ENCODE measurements at places on chromosomes 1 and 21.

DNA sequence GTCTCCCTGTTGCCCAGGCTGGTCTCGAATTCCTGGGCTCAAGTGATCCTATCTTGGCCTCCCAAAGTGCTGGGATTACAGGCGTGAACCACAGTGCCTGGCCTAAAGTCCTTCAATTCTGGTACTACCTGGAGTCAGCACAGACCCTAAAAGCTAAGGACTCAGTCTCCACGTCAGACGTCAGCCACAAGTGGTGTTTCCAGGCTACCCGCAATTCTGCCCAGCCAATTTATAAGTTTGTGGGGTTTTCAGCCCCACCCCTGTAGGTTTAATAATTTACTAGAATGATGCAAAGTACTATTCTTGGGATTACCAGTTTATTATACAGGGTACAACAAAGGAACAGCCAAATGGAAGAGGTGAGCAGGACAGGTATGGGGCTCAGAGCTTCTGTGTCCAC lies 10.6 kb upstream of the DIP2A start:
- DNase-seq, result no peak

DNA sequence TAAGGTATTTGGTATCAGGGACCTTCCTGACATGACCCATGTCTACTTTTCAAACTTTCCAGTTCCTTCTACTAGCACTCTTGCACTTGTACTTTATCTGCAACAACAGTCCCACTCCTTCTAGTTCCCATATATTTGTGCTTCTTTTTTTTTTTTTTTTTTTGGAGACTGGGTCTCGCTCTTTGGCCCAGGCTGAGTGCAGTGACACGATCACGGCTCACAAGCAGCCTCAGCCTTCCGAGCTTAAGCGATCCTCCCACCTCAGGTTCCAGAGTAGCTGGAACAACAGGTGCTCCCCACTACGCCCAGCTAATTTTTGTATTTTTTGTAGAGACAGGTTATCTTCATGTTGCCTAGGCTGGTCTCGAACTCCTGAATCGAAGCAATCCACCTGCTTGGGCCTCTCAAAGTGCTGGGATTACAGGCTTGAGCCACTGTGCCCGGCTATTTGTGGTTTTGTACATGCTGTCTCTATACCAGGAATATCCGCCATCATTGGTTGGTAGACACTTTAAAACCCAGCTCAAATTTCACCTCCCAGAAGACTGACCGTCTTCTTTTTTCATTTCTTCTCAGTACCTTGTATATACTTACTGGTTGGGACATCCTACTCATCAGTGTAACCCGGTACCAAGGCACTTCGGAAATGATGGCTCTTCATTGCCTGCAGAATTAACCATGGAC lies 1.1 kb downstream of the ZMYM1 start:
- no peak for DNase-seq

DNA sequence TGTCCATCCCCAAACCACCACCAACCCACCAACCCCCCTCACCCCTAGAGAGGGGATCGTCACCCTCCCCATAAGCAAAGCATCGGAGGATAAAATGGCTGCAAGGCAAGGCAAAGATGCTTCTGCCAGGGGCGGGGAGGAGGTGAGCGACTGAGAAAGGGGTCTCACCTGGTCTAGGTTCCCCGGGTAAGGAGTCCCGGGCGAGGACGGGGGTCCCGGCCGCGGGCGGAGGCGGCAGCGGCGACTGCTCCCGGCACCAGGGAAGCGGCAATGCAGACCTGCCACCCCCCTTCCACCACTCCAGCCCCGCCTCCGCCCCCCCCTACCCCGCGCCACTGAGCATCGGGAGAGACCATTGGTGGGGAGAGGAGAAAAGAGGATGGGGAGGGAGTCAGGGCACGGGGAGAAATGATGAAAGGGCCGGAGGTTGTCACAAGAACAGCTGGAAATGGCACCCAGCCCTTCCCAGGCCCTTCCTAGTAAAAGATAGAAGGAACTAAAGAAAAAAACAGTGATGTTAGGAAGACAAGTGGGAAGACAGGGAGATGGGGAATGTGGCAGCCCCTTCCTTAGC lies at the start of gene SV2A:
Gene SV2A (minus strand): TSS at position 274 of the 574 bp plus-strand sequence. CDS start 4,004 bp downstream, outside the sequence.
- DNase-seq, result peak; percentile 56

- DNase-seq, result no peak
Measured at GRCh38 chr1:9369964-9370788, 77.5 kb downstream of the SPSB1 start.

DNA sequence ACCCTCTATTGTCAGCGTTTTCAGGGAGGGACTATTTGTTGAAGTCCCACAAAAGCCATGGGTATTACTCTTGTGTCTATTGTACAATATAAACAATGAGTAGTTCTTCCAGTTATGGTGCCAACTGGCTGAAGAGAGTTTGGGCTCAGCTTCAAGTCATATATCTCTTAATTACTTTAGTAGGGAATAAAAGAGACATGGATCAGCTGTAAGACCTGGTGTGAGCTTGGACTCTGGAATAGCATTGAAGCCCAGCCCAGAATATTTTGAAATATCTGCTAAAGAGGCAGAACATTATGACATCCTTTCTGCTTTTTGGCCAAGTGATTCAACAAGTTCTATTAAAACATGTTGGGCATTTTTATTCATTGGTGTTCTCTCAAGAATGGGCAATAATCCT lies 224.9 kb downstream of the BACH1 start:
- no peak for DNase-seq

DNA sequence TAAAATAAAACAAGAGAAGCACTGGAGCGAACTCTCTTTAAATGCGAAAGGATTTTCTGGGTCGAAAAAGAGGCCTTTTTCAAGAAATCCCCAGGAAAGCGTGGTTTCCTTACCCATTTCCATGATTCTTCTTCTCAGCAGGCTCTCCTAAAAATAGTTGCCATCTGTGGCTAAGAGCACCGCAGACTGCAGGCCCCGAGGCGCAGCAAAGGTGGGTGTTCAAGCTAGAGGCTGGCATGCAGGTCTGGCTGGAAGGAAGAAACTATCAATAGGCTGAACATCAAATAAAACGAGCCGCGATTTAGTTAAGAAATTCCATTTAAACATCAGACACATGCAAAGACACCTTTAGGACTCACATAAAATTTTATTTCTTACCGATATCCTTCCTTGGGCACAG lies 135.1 kb downstream of the ADAMTS1 start:
- no peak for DNase-seq

- no peak for DNase-seq
Measured at GRCh38 chr1:201448990-201449389, 20.0 kb downstream of the PHLDA3 start.

DNA sequence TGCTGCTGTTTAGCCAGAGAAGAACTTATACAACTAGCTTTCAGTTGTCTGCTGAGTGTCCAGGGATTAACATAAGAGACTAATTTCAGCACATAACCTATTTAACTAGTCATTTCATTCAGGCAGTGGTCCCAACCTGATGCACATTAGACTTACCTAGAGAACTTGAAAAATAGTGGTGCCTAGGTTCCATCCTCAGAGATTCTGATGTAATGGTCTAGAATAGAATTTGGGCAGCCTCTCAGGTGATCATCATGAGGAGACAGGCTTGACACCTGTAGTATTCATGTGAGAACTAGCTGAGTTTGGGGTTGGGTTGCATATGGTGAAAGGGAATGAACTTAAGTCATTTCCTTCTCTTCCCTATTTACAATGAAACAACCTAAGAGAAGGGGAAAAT lies 24.8 kb downstream of the CNST start:
- DNase-seq, result no peak

Measured in ureter (tissue), 1 donor.